ENCODE measurements at places on chromosomes 3 and 15.
A peak's percentile ranks its signal among the peaks of the same experiment; 100 is the strongest.

- DNase-seq = peak; percentile 15
Measured at GRCh38 chr15:41971089-41971894, 1.1 kb downstream of the EHD4 start.

GRCh38 chr3:190097025-190097424 is 23.7 kb downstream of the P3H2 start:
- DNase-seq = no peak

DNA sequence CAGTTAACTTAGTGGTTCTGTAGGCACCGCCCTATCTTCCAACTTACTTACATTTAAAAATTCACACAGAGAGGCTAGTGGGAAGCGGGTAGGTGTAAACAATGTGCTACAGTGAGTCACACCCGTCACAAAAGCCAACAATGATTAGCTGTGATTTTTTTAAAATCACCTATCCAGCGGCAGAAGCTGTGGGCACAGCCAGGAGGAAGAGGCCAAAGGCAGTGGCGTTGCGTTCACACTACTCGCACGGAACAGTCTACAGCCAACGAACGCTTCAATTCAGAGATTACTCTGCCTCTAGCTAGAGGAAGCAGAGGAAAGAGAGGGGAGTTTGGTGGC is 2.5 kb upstream of the NLGN1 start:
- no peak for DNase-seq

DNA sequence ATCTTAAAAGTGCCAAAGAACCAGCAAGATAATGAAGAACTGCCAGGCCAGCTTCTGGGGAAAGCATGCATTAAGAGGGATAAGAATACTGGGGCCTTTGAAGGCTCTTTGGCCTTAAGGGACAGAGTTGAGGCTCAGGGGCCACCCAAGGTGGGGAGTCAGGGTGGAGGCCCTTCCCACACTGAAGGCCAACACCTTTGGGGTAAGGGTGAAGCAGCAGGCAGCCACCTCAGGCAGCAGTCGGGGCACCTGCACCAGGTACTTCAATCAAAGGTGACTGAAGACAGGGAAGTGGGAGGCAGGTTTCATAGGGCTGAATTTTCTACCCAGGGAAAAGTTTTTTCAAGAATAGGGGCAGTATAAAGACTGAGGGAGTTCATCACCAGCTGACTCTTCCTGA is 87.7 kb upstream of the KLF13 start:
- no peak for DNase-seq

- peak; percentile 26 for DNase-seq
Measured at GRCh38 chr3:120160050-120160449, 65.8 kb upstream of the GSK3B start.

DNA sequence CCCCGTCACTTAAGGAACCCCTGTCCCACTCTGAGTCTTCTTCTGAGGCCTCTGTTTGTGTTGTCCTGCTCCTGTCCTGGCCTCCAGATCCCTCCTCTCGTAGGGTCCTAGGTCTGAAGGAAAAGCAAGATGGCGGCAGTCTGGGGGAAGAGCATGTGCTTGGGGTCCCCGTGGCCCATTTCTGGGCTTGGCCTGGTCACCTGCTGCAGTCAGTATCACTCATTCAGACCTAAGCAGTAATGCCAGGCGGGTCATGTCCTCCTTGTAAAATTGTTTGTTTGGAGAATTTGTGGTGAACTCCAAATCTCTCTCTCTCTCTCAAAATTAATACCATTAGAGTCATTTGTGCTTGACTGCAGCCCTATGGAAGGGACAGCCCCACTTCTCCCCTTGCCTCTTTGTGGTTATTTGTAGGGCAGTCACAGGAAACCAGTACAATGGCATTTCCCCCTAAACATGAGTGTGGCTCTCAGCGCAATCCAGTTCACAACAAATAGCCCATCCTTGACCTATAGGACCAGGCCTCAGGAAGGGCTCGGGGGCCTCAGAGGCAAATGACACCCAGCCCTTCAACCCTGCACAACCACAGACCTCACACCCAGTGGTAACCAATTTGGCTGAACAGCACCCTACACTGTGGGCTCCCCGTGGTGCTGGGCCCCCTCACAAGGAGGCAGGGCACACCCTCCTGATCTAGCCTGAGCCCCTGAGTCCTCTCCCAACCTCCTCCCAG is 173.5 kb downstream of the OR4M2 start:
- DNase-seq = no peak

DNA sequence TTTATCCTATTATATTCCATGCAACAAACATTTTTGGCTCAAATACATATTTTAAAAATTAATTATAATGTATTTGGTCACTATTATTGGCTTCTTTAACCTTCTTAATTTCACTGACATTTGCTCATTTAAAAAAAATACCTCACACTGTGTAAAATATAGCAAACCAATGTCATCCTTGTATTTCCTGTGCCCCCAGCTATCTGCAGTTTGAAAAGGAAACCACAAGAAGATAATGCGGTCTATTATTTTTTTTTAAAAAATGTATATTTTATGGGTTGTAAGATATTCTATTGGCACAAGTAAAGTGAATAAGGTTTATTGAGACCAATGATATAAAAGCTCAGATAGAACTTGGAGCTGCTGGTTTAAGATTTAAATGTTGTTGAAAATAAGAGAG is 904.2 kb downstream of the SI start:
- DNase-seq = no peak

- no peak for DNase-seq
Measured at GRCh38 chr3:170421111-170421641, 2.5 kb downstream of the CLDN11 start.
